A673 (cell line): ENCODE measurements at places on chromosomes 3 and 15. TPM values are rescaled to one million over a fixed set of nuclear protein-coding genes. Genes with fewer than 3 reads are reported as not detected.

Gene CILP
- 0.04 TPM in 1 of 2 replicates, not detected in the other for total RNA-seq

Gene CTXND1
- total RNA-seq, result not detected in 2 replicates

Gene PLD1
- 3.2 and 4.6 TPM in 2 replicates for total RNA-seq

Gene CHRNA5
- 18.9 and 19.1 TPM in 2 replicates for total RNA-seq

Gene HACD3
- 142 and 157 TPM in 2 replicates for total RNA-seq

Gene TEX55
- not detected in 2 replicates for total RNA-seq

Gene DIPK2A
- total RNA-seq, result 41.9 and 47.7 TPM in 2 replicates
